ENCODE measurements at places on chromosomes 2 and 18.

DNA sequence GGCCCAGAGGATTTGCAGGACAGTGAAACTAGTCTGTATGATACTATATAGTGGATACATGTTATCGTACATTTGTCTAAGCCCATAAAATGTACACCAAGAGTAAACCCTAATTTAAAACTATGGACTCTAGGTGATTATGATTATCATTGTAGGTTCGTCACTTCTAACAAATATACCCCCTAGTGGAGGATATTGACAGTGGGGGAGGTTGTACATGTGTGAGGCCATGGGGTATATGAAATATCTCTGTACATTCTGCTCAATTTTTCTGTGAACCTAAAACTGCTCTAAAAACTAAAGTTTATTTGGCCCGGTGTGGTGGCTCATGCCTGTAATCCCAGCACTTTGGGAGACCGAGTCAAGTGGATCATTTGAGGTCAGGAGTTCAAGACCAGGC, 81.2 kb upstream of the CAB39 start:
- no peak for DNase-seq

DNA sequence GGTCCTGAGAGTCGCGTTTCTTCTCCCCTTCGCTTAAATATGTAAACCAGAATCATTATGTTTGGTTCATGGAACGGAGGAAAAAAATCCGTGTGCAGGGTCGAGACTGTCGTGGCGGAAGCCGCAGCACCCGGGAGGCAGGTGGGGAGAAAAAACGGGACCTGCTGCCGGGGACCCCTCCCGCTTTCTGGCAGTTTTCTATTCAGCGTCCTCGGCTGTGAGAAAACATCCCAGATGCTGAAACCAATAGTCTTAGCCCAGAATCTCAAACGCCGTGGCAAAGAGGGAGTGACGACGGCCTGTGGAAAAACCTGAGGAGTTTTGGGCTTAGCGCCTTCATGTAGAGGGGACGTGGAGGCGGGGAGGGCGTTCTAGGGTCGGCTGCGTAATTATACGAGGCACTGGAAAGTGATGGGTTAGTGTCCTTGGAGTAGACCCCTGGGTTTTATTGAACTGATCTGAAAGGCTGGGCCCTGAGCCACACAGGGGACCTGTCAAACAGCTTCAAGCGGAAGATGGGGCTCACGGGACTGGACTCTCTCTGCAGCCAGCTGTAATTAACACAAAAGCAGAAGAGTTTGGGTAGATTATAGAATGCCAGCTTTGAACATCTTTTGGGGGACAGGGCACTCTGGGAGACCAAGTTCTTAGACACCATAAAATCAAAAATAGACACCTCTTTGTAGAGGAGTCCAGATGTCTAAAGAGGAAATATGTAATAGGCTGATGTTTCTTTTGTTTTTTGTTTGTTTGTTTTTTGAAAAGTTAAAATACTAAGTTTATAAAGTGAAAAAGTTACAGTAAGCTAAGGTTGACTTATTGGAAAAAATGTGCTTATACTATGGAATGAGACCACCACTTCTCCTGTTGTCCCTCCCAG, 834 bp upstream of the BUB1 start:
- peak; percentile 9 for DNase-seq

DNA sequence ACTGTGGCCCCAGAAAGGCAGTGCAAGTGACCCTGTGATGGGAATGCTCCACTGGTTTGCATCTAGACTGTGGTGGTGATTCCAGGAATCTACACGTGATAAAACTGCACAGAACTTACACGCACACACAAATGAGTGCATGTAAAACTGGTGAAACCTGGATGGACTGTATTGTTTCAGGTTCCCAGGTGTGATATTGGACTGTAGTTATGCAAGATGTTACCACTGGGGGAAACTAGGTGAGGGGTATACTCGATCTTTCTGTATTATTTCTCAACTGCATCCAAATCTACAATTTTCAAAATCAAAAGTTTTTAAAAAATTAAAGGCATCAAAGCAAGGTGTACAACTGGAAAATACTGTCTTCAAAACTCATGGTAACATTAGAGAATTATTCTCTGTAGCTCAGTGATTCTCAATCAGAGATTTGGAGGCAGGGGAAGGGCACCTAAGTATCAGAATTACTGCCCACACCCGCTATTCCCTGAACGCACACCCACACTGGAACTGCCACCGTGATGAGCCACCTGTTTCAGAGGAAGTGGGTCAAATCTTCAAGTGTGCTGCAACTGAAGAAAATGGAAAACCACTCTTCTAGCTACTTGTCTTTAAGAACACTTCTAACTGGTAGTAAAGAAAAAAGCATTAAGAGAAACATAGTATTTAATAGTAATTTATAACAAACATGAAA, 26.7 kb downstream of the PTPN2 start:
- DNase-seq: no peak

- DNase-seq: no peak
Measured at GRCh38 chr2:29293830-29294438, 178.7 kb downstream of the CLIP4 start.

- DNase-seq: no peak
Measured at GRCh38 chr2:163944347-163944737, 208.5 kb upstream of the FIGN start.

GRCh38 chr2:176118601-176119339, 2.2 kb downstream of the HOXD10 start:
- no peak for DNase-seq

DNA sequence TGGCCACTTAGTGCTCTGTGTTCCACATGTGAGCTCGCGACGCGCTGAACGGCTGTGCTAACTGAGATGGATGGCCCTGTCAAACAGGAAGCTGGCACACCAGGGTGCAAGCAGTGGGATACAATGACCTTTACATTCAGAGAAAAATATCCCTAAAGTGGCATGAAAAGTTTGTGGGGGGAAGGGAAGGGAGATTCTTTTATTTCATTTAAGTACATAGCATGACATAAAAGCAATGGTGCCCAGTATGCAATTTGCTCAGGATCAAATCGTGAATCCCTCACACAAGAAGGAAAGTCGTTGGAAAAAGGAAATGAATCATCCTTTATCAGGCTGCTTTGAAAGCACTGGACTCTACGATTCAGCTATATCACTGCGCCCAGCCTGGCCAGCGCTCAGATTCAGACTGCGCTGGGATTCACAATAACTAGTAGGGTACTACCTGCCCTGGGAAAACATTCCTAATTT, 26.0 kb downstream of the SATB2 start:
- peak; percentile 20 for DNase-seq

GRCh38 chr2:134855709-134856108, 17.3 kb downstream of the ACMSD start:
- DNase-seq: no peak

DNA sequence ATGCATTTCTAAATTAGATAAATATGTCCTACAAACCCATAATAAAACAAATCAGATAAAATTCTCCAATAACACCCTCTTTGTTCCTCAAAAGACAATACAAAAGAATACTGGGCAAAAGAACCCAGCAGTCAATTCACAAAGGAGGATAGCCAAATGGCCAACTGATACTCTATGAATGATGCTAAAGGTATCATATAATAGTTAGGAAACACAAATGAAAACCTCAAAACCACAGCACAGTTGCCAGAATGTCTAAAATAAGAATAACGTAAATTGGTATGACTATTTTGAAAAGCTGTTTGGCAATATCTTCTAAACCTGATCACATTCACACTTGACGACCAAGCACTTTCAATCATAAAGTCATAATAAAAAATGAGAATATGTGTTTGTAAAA, 315.4 kb downstream of the CDH7 start:
- no peak for DNase-seq

All from HFFc6 (cell line).